ENCODE measurements at places on chromosomes 11 and 22. TPM values are rescaled to one million over a fixed set of nuclear protein-coding genes. Genes with fewer than 3 reads are reported as not detected.

DNA sequence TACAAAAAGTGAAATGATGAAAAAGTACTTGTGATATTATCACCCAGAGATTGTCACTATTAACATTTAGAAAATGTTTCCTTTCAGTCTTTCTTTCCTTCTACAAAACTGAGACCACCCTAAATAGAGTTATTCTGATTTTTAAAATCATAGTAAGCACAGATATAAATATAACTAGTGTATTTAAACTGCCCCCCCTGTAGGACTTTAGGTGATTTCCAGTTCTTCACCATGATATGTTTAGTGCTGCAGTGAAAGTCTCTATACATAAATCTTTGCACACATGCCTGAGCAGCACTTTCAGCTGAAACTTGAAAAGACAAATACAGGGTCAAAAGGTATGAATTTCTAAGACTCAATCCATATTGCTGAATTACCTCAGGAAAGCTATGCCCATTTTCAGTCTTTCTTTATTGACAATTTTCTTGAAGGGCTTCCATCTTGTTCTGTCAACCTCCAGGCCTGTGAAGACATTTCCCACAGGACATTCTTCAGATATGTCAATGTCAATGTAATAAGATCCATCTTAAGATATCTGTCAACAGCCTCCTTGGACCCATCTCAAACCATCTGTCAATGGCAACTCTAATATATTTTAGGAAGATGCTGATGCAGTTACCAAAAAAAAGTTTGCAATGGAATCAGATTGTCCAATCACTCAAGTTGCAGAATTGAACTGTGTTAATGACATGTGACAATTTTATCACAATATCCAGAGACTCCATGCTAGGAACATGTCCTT, 30.8 kb upstream of the LDLRAD3 start:
- DNase-seq: no peak

DNA sequence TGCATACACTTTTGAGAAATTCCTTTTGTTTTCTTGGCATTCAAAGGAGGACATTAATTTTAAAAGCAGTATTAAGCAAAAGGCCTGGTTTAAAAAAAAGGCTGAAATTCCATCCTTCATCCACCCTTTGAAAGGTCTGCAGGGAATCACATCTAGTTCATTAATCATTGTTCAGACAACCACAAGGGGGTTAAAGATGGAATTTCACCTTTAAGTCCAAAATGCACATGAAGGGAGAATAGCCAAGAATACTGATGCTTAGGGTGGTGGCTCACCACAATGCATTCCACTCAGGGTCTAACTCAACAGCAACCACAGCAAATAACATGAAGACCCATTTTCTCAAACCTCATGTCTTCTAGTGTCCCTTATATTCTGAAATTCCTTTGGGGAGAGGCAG, 256.9 kb downstream of the CADM1 start:
- DNase-seq: no peak

DNA sequence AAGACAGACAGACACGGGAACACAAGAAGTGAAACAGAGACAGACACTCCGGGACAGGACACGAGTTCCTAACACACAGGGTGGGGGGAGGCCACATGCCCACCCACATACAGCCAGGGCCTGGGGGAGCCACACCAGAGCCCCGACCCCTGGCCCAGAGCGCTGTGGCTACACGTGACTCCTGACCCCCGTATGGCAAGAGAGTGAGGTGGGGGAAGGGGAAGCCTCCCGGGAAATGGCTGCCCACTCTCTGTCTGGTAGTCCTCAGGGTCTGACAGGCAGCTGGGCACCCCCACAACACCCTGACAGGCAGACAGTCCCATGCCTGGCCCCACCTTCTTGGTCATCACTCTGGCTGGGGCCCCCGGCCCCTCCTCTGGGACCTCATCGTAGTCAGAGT, 38.6 kb upstream of the PDE2A start:
- no peak for DNase-seq

DNA sequence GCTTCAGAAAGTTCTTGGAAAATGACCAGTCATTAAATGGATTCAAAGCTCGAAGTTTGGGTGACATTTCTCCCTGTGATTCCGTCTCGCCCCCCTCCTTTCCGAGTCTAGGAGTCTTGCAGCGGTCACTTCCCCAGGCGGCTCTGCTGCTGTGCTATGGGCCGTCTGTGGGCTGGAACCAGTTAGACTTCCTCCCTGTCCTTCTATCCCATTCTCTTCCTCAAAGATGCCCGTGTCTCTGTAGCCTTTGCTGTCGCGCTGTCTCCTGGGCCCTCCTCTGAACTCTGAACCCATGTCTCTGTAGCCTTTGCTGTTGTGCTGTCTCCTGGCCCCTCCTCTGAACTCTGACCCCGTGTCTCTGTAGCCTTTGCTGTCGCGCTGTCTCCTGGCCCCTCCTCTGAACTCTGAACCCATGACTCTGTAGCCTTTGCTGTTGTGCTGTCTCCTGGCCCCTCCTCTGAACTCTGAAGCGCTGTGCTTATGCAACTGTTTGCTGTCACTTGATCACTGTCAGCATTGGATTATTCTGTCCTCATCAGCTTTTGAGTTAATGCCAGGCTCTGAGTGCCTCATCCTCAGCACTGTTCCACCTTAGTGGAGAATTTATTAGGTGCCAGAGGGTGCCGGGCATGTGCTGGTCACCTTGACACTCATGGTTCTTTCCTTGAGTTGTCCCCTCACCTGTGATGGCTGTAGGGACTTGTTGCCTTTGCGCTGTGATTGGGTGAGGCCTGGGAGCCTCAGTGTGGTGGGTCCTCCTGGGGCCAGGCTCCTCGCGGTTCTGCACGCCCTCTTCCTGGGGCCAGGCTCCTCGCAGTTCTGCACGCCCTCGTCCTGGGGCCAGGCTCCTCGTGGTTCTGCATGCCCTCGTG, 173.3 kb downstream of the TBC1D22A start:
- DNase-seq: no peak

GRCh38 chr11:128331317-128331716, 256.0 kb downstream of the ETS1 start:
- no peak for DNase-seq

DNA sequence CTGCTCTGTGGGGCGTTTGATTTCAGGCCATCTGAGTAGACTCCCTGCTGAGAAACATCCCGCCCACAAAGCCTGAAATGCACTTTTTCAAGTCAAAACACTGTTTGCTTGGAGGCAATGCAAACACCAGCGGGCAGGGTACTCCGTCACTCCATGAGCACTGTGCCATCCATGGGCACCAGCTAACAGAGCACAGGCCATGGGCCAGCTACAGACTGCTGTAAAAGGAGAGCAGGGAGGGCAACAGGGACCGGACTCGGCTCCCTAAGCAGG, 16.6 kb upstream of the EFCAB6 start:
- no peak for DNase-seq

DNA sequence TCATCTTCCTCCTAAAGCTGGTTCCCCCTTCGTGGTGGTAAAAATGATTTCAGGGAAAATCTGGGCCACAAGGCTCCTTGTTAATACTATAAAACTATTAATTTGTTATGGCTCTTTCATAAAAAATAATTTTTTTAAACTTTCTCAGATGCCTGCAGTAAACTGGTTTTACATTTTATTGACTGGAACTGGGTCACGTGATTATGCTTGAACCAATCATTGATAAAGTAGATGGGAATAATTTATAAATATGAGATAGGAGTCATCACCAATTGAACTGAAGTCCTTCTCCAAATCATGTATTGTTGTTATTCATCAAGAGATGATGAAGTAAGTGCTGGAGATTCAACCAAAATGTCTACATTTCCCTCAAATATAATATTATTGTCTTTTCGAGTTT, 138.4 kb downstream of the SLC17A6 start:
- DNase-seq: no peak

DNA sequence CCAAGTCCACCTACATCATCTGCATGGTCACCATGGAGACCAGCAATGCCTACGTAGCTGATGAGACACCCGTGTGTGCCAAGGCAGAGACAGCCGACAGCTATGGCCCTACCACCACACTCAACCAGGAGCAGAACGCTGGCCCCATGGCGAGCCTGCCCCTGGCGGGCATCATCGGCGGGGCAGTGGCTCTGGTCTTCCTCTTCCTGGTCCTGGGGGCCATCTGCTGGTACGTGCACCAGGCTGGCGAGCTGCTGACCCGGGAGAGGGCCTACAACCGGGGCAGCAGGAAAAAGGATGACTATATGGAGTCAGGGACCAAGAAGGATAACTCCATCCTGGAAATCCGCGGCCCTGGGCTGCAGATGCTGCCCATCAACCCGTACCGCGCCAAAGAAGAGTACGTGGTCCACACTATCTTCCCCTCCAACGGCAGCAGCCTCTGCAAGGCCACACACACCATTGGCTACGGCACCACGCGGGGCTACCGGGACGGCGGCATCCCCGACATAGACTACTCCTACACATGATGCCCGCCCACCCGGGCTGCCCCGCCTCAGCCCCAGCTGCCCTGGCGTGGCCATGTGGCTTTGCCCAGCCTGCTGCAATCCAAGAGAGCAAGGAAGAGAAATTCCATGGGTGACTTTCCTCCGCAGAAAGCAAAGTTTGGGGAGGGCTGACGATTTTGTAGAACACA, 48.0 kb downstream of the MACROD1 start:
- DNase-seq: no peak

GRCh38 chr11:12991426-12991825, 17.7 kb upstream of the RASSF10 start:
- no peak for DNase-seq

DNA sequence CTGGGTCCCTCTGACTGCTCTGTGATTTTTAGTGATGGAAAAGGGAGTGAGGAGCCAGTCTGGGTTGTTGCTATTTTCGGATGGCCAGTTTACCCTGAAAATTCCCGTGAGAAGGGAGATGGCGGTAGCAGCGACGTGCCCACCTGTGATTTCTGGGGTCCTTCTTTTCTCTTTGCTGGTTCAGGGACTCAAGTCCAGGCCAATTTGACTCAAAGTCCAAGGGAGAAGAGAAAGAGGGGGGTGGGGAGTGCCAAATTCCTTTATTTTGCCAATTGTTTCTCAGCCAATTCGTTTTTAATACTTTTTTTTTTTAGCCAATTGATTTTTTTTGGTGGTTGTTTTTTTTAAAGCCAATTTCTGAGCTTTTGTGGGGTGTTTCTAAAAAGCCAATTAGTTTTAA, 6.9 kb downstream of the IGF2 start:
- no peak for DNase-seq

- no peak for DNase-seq
These were observed 23.0 kb downstream of the PC start for GRCh38 chr11:66934950-66935779.

GRCh38 chr11:73480677-73481076, 104.5 kb downstream of the RELT start:
- DNase-seq: no peak

- DNase-seq: no peak
These were observed 34.3 kb downstream of the USP28 start for GRCh38 chr11:113840932-113841664.

CAPRIN1 gene
- total RNA-seq: 234 TPM

SART1 gene
- 72.9 TPM for total RNA-seq

BUD13 gene
- 25.0 TPM for total RNA-seq

OLFML1 gene
- total RNA-seq: not detected

HMOX1 gene
- 4.9 TPM for total RNA-seq

HIPK3 gene
- 60.3 TPM for total RNA-seq

OR8D1 gene
- total RNA-seq: not detected

All from natural killer cell treated with Interleukin-12 subunit alpha and Interleukin-12 subunit beta and Interleukin-15 and Interleukin-18, amount 100 ng/mL, for 72 hours (primary cell).